ENCODE measurements at places on chromosomes 1 and 21.

DNA sequence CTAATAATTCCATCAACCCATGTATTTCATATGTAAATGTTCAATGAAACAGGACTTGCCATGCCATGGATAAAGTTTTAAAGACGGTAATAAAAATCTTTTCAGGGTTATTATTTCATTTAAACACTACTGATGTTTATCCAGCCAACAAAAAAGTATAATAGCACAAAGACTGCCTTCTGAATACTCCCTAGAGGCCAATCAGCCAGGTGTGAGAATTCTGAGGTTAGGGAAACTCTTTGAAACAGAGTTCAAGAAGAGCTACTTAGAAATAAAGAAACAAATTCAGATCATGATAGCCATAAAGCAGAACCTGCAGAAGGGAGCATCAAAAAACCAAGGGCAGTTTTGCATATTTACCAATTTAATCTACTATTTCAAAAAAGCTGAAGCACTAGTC, 48.7 kb downstream of the AKT3 start:
- H3K4me3 ChIP-seq, result no peak overlapping the region
- H3K36me3 ChIP-seq, result no peaks in the 10 kb centered on the region
- no peak overlapping the region for H3K27ac ChIP-seq

- no peaks in the 10 kb centered on the region for H3K27me3 ChIP-seq
- H3K4me3 ChIP-seq, result no peak overlapping the region
- no peak overlapping the region for H3K27ac ChIP-seq
- no peaks in the 10 kb centered on the region for H3K4me1 ChIP-seq
- no peak for DNase-seq
- H3K36me3 ChIP-seq, result no peaks in the 10 kb centered on the region
Observed at GRCh38 chr1:165143437-165144065, 213.0 kb downstream of the LMX1A start.

DNA sequence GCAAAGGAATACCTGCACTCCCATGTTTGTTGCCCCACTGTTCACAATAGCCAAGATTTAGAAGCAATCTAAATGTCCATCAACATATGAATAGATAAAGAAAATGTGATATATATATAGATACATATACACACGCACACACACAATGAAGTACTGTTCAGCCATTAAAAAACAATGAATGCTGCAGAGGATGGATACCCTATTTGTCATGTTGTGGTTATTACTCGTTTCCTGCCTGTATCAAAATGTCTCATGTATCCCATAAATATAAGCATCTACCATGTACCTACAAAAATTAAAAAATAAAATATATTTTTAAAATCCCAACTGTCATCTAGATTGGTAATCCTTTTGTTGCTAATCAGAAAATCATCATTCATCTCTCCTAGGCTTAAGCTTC, 634.8 kb upstream of the ADGRL2 start:
- no peak overlapping the region for H3K4me3 ChIP-seq
- no peaks in the 10 kb centered on the region for H3K27me3 ChIP-seq
- H3K4me1 ChIP-seq, result no peaks in the 10 kb centered on the region
- H3K27ac ChIP-seq, result no peak overlapping the region

- peaks cover 62% of the 10 kb centered on the region for H3K27me3 ChIP-seq
- no peaks in the 10 kb centered on the region for H3K4me1 ChIP-seq
- H3K4me3 ChIP-seq, result no peak overlapping the region
- no peak for DNase-seq
Observed at GRCh38 chr1:110159168-110159567, 8.9 kb downstream of the SLC6A17 start.

Data from left lung (tissue), 14 donors.